ENCODE measurements at places on chromosomes 5 and 9.

DNA sequence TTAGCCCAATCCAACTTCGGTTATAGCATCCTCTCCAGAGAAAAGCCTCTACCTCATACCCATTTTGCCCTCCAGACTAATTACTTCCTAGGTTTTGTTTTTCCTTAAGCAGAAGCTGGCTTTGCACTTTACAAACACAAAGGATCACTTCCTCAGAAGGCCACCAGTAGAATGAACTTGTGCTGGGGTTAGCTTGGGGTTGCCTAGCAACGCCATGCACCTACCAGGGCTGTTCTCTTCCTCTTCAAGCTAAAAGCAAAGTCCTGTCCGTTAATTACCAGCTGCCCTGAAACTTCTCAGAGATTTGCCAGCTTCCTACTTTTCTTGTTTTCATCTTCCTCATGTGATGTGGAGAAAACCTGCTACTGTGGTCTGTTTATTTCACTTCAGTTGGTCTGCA lies 132.0 kb upstream of the WWC1 start:
- no peak for DNase-seq

DNA sequence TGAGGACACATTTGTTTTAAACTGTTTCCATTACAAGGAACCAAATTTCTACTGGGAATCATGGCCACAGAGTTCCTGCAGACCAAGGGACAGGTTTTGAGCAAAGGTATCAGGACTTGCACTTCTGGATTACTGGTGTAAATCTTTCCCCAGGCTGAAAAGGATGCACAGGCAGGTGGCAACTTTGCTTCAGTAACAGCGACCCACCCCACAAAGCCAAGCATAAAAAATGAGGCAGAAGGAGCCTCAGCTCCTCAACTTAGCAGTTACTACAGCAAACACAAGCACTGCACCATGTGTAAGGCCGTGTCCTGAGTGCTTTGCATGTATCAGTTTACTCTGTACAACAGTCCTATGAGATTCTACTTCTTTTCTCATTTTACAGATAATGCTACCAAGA lies 251.9 kb downstream of the EBF1 start:
- DNase-seq = no peak

DNA sequence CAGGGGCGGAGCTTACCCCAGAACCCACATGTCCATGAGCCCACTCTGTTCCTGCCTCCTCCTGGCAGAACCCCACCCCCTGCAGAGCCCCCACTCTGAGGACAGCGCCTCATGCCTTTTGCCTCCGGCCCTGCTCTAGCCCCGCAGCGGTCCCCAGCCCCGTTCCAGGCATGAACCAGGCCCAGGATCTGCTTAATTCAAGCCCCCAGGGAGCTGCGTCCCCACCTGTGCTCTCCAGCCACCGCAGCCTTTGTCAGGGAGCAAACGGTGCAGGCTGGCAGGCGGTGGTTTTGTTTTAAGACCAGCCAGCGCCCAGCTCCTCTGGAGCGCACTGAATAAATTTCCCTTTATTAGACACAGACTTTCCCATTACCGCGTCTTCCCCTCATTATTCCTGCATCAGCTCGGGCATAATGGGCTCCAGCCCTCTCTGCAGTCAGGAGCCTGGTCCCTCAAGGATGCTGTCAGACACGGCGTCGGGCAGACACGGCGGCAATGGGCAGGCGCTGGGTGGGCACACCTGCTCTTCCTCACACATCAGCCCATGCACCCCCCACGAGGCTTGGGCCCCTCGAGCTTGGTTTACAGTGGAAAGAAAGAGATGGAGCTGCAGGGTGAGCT lies 137.6 kb downstream of the OLFM1 start:
- no peak for DNase-seq

- no peak for DNase-seq
Observed at GRCh38 chr9:136773386-136774044, 9.2 kb upstream of the LCN15 start.

GRCh38 chr9:6944093-6944551 lies 186.3 kb downstream of the KDM4C start:
- no peak for DNase-seq

DNA sequence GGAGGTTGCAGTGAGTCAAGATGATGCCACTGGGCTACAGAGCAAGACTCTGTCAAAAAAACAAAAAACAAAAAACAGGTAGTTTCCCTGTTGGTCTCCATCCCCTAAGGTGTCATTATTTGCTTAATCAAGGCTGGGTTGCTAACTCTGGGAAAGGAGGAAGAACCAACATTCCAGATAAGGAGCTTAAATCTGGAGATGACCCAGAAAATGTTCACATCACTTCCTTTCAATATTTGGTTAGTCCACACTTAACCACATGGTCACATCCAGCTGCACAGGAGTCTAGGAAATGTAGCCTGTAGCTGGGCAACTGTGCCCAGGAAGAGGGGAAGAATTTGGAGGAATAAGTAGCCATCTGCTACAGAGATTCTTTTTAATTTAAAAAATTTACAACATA lies 25.9 kb upstream of the MEGF9 start:
- no peak for DNase-seq

DNA sequence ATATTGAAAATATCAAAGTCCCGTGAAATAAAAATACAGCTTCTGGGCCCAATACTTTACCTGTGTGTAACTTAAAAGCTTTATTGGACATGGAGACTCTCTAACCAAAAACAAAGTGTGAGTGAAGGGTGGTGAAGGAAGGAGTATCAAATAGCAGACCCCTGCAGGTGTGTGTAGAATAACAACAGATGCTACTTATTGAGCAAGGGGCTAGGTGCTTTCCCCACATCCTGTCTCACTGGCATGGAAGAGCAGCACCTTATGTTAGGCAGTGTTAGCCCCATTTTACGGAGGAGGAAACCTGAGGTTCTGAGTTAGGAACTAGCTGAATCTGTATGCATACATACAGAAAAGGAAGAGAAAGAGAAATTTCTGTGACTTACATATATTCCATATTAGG lies 21.8 kb downstream of the SLIT3 start:
- DNase-seq = no peak

GRCh38 chr9:93814077-93814956 lies 140.8 kb downstream of the BARX1 start:
- DNase-seq = no peak

GRCh38 chr5:123700624-123701287 lies 188.8 kb downstream of the CSNK1G3 start:
- no peak for DNase-seq
